ENCODE measurements at places on chromosomes 2 and 18.
A peak's percentile ranks its signal among the peaks of the same experiment; 100 is the strongest.

- no peak for DNase-seq
These were observed 10.1 kb upstream of the MAL start for GRCh38 chr2:95015261-95015912.

- no peak for DNase-seq
These were observed 7.9 kb downstream of the PCBP1 start for GRCh38 chr2:70094978-70095719.

DNA sequence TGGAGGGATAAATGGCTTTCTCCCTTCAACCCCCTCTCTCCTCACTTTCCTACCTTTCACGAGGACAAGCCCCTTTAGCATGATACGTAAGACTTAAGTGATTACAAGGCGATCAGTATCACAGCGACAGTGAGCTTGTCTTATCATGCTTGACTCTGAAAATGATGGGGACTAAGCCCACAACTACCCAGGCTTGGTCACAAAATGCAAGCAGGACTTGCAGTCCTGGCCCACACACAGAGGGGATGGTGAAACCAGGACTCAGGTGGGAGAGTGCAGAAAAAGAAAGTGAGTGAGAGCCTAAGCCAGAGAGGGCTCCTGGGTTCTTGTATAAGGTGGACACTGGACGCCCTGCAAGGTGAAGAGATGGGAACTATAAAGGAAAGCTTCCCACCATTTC, 95.7 kb upstream of the ARL4C start:
- DNase-seq, result no peak

- DNase-seq, result no peak
These were observed 3.4 kb downstream of the HDLBP start for GRCh38 chr2:241312082-241312481.

- no peak for DNase-seq
These were observed 235.8 kb downstream of the SEPTIN10 start for GRCh38 chr2:109377976-109378375.

DNA sequence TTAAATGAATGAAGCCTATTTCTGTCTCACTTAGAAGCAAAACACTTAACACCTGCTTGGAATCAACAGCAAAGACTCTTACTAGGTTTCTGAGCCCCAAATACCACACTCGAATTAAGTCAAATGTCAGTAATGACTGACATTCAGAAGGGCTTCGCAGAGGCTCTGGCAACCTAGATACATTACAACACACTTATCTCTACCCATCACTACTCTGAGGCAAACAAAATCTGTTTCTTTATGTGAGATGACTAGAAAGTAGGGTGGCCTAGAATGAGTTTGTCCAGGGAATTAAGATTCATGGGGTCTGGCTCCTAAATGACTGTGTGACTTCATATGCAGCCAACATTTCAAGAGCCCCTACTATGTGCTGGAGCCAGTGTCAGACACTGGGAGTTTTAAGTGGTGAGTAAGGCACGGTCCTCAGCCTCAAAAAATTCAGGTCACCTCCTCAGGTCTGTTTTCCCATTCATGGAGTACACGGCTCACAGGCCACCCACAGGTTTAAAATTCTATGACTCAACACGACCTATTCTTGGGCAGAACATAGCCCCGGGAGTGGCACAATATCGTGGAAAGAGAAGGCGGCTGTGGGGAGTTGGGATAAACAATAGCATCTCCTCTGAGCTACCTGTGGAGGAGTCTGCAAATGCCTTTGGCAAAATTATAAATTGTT, 150.3 kb upstream of the ZFP36L2 start:
- DNase-seq, result no peak

- DNase-seq, result no peak
These were observed 32.3 kb downstream of the RALBP1 start for GRCh38 chr18:9507565-9508088.

DNA sequence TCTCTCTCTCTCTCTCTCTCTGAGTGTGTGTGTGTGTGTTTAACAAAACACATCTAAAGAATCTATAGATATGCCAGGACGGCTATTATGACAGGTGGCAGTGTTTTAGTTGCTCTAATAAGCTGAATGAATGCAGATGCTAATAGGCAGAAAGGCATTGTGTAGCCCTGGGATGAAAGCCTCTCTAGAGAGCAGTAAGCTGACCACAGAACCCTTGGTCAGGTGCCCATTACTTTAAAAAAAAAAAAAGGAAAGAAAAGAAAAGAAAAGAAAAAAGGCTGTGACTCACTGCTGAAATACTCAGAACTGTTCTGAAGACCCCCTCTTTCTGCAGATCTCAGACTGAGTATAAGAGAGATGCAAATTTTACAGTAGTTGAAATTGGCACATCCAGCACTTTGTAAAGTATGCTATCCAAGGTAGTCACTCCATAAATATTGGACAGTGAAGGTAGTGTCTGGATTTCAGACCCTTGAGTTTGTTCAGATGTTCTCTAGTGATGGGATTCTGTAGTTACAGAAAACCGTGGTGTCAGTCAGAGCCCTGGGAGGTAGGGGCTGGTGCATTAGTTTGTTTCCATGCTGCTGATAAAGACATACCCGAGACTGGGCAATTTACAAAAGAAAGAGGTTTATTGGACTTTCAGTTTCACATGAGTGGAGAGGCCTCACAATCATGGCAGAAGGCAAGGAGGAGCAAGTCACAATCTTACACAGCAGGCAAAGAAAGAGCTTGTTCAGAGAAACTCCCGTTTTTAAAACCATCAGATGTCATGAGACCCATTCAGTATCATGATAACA, 30.9 kb downstream of the OSBPL6 start:
- no peak for DNase-seq

DNA sequence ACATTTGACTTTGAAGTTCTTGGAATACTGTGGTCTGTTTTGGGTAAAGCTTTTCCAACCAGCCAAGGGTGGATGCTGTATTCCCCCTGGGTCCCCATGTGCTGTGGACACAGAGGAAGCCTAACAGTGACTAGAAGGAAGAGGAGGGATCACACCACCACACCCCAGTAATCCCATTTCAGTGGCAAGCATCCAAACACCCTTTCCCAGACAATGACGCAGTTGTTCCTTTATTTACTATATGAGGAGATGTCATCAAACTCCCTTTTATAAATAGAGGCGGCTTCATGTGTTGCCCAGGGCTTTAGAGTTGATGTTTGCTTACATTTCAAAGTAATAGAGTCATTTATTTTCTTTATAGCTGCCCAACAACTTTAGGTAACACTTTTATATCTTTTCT, 959.4 kb upstream of the GYPC start:
- no peak for DNase-seq

DNA sequence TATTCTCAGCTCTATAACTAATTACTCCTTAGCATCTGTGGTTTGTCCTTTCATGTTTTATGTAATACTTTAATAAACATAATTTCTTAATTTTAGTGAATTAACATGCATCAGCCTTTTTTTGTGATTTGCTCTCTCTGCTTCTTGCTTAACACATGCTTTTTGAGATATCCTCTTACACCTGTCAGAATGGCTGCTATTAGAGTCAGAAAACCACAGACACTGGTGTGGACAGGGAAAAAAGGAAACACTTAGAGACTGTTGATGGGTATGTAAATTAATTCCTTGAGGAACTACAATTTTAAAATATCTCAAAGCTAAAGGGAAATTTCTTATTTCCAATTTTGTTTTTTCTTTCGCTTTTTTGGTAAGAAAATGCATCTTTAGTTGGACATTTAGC, 549.0 kb downstream of the ZNF804A start:
- DNase-seq, result no peak

GRCh38 chr2:42095923-42096408, 48.1 kb downstream of the PKDCC start:
- peak; percentile 48 for DNase-seq

GRCh38 chr2:48725696-48726494, 29.6 kb downstream of the LHCGR start:
- DNase-seq, result no peak

- DNase-seq, result no peak
These were observed 185.1 kb upstream of the HAAO start for GRCh38 chr2:42977270-42978174.

DNA sequence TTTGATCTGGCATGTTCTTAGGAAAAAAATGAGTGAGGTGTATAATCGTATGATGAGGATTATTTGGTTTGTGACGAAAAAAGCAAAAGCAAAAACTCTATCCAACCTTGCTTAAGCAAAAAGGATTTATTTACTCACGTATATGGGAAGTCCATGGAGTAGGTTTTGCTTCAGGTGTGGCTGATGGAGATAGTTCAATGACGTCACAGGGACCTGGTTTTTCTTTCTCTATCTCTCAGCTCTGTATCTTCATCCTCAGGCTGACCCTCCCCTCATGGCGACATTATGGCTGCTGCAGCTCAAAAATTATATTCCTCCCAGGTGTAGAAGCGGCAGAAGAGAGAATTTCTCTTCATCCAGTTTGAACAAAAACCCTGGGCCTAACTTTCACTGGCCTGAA, 8.9 kb downstream of the TMSB10 start:
- no peak for DNase-seq

- DNase-seq, result peak; percentile 17
These were observed 516.7 kb downstream of the NR4A2 start for GRCh38 chr2:155815851-155816250.

- no peak for DNase-seq
These were observed 7.8 kb downstream of the EHD3 start for GRCh38 chr2:31241625-31242270.

DNA sequence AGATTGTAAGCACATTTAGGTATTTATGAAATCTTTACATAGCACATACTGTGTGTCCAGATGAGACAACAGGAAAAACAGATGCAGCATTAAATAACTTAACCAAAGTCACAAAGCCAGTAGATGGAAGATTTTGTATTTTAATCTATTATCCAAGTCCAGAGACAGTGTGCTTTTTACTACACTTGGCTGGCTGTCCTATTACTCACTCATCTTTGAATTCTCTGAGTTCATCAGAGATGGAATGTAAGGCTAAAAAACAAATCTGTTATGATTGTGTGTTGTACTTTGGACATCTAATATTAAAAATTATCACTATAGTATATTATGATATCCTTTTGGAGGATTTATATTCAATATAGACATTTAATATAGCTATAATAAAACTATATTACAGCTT, 1189.4 kb downstream of the DSC3 start:
- DNase-seq, result no peak

DNA sequence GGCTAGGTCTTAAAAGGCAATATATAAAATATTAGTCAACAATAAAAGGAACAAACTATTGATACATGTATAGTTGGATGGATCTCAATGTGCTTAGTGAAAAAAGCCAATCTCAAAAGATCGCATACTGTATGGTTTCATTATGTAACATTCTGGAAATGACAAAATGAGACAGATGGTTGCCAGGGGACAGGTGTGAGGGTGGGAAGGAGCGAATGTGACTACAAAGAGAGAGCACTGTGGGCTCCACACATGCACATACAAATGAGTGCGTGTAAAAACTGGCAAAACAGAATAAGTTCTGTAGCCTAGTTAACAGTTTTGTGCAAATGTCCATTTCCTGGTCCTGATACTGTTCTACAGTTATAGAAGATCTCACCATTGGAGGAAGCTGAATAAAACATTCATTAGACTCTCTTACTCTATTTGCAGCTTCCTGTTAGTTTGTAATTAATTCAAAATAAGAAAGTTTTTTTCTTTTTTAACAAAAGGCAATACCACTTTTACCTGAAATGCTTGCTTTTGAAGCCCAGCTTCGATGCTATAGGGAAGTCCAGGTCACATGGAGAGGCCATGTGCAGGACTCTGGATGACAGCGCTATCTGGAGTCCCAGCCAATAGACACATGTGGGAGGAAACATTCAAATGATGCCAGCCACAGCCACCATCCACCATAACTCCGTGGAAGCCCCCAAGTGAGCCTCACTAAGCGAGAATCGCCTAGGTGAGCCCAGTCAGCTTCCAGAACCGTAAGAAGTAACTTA, 21.0 kb upstream of the C2orf80 start:
- no peak for DNase-seq

All from C1 segment of cervical spinal cord (tissue), 14 donors.